ENCODE measurements at places on chromosomes 2 and 18.

GRCh38 chr18:57898506-57899124 is 95.5 kb upstream of the ATP8B1 start:
- no peak for DNase-seq

GRCh38 chr2:30122362-30122761 is 24.4 kb upstream of the YPEL5 start:
- DNase-seq = peak; percentile 27

DNA sequence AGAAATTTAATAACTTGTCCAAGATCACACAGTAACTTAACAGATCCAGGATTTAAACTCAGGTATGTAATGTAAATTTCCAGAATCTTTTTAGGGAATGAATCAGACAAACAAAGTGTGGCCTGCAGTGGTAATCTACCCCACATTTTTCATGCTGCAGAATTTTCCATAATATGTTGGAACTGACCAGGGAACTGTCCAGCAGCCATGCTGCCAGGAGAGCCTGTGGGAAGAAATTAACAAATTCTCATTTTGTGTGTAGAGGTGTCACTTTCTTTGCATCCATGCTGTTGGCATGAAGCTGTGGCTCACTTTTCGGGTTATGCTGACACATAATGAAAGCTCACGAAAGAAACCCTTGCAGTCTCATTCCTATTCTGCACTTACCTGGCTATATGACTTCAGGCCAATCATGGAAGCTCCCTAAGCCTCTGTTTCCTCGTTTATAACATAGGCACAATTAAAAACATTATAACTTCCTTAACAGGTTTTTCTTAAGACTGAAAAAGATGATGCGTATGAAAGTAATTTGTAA is 54.7 kb downstream of the CDKL4 start:
- DNase-seq = no peak

- no peak for DNase-seq
Observed at GRCh38 chr2:95719473-95720060, 127.8 kb downstream of the TRIM43 start.

DNA sequence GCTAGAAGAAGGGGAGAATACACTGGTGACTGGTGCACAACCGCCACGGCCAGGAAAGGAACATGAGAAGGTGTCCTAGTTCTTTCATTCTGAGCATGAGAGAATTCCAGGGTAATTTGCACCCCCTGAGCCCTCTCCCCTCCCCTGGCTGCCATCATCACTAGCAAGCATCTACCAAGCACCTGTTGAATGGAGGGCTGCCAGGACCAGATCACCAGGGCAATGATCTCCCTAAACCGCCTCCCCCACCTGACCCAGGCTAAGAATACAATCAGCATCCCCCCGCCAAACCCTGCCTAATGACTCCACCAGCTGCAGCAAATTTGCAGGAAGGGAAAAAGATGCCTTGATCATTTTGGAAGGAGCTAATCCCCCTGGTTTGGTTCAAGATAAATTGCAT is 100.2 kb downstream of the STPG4 start:
- no peak for DNase-seq

- DNase-seq = no peak
Observed at GRCh38 chr2:163592954-163593622, 142.7 kb downstream of the FIGN start.

Data from mesendoderm (in vitro differentiated cells).